Cerebellum (tissue), 4 donors: ENCODE measurements at places on chromosomes 4 and X. TPM values are rescaled to one million over a fixed set of nuclear protein-coding genes. Genes with fewer than 3 reads are reported as not detected.
A peak's percentile ranks its signal among the peaks of the same experiment; 100 is the strongest.

GRCh38 chrX:41449615-41450014 is 2.5 kb downstream of the NYX start:
- no peak for DNase-seq

DNA sequence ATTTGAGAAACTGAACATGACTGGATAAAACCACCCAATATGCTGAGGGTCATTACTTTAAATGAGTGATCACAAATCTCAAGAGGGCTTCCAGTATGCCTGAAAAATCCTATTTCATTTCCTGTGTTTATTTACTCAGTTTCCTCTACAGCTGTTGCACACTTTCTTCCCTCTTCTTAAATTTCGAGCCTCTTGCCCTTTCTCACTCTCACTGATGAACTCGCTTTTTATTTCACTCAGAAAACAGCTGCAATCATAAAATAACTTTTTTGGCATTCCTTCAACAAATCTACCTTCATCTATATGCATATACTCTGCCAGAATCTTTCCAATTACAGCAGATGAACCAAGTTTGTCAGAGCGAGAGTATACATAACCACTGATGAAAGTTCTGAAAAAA is 101.3 kb downstream of the EIF4E start:
- DNase-seq = no peak

DNA sequence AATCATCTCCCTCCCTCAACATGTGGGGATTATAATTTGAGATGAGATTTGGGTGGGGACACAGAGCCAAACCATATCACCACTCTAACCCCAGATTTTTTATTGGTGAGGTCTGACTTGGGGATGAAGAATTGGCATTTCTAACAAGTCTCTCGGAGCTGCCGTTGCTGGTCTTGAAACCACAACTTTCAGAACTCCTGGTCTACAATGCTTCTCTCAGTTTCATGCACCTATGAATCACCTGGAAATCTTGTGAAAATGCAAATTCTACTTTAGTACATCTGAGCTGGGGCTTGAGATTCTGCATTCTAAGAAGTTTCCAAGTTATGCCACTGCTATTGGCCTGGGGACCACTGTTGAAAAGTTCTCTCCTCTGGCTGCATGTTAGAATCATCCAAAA is 78.6 kb downstream of the PALLD start:
- no peak for DNase-seq

Gene AMBN
- total RNA-seq = not detected

GRCh38 chr4:3532751-3533422 is 665 bp upstream of the LRPAP1 start:
- no peak for DNase-seq

Gene STARD8
- total RNA-seq = 3.7 TPM

- no peak for DNase-seq
These were observed 33.2 kb upstream of the SLC9A7 start for GRCh38 chrX:46791927-46792809.

Gene FANCB
- 14.2 TPM for total RNA-seq

DNA sequence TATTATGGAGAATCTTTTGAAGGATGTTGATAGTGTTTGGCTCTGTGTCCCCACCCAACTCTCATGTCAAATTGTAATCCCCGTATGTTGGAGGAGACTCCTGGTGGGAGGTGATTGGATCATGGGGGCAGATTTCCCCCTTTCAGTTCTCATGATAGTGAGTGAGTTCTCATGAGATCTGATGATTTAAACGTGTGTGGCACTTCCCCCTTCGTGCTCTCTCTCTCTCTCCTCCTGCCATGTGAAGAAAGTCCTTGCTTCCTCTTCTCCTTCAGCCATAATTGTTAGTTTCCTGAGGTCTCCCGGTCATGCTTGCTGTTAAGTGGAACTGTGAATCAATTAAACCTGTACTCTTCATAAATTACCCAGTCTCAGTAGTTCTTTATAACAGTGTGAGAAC is 166.1 kb upstream of the NUDT6 start:
- no peak for DNase-seq

GRCh38 chr4:6773106-6773505 is 9.4 kb upstream of the KIAA0232 start:
- no peak for DNase-seq

- DNase-seq = no peak
These were observed 195.8 kb downstream of the PDGFC start for GRCh38 chr4:156775813-156776212.

DNA sequence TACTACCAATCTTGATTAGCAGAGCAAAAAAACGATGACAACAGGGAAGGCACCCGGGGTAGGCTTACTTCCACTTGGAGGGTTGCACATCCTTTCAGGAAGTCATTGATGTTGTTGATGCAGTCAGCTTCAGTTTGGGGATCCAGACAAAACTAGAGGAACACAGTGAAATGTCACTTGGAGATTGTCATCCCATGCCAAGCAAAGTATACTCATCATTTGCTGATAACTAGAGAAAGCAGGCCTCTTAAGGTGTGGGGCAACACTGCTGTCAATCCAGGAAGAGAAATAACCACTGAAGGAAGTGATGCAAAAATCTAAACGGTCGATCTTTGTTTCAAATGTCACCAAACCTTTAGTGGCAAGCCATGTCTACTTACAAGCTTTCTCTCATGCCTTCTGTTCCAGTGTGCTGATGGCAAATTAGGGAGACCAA is 1.4 kb downstream of the ARHGEF6 start:
- no peak for DNase-seq

DNA sequence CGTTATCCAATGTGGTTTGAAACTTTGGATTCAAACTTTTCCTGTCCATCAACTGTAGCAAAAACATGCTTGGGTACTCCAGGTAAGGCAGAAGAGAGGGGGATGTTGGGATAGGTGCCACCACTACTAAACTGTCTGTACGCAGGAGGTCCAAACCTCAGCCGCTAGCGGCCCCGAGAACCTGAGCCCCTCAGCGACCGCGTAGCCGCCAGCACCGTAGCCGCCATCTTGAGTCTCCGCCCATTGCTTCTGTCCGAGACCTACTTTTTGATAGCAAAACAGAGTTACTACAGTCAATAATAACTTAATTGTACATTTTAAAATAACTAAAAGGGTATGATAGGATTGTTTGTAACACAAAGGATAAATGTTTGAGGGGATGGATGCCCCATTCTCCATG is 119.9 kb upstream of the GRID2 start:
- no peak for DNase-seq

DNA sequence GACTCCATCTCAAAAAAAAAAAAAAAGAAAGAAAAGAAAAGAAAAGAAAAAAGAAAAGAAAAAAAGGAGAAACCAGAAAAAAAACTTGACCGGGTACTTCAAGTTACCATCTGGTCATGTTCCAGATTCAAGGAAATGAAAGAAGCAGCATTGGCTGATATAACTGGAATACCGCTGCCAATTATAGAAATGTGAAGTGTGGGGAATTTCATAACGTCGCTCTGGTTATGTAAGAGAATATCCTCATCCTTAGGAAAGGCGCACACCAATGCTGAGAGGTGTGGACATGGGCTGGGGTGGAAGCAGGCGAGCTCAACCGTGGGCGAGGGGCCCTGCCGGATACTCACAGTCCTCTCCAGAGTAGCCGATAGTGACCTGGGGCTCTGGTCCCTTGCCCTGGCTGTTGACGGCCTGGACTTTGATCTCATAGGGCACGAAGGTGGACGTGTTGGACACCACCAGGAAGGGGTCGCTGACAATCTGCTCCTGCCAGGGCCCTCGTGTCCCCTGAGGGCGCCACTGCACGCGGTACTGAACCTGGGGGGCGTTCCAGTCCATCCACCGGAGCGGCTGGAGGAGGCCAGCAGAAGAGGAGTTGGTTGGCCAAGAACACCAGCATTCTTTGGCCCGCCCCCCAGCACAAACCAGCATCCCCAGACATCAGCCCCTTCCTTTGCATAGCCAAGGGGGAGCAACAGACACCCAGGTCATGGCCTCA is 19.5 kb downstream of the L1CAM start:
- no peak for DNase-seq

- no peak for DNase-seq
These were observed 59.9 kb downstream of the C4orf51 start for GRCh38 chr4:145739845-145740244.

DNA sequence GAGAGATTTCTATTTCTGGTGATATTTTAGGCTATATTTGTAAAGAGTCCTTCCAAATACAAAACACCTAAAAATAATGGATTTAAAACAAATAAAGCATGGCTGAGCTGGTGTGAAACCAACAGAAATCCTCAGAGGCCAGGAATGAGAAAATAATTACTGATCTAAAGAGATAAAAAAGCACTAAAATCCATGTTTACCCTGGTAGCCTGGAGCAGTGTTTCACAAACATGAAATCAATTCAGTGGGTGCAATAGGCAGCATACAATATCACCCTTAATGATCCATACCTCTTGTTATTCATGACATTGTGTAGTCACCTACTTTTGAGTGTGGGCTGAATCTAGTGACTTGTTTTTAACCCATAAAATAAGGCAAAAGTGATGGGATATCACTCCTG is 14.6 kb downstream of the PFKFB1 start:
- DNase-seq = no peak

GRCh38 chr4:143381189-143382118 is 44.8 kb downstream of the GAB1 start:
- DNase-seq = no peak

DNA sequence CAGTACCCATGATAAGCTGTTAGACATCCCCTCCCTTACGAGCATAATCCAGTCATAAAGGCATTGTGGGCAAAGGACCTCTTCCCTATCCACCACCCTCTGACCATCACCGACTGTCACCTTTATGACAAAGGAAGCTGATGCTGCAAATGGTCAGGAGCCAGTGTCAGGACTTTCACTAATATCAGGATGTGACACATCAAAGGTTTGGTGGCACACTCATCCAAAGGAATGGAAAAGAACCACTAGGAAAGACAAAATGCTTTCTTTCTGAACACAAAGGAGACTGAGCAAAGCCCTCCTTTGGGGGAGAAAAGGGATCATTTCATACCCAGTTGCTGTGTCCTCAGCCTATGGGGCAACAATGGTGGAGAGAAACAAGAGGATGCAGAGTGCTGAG is 66.9 kb upstream of the PROM1 start:
- DNase-seq = no peak

GRCh38 chr4:153013202-153013977 is 77.3 kb downstream of the FHDC1 start:
- DNase-seq = peak; percentile 50

DNA sequence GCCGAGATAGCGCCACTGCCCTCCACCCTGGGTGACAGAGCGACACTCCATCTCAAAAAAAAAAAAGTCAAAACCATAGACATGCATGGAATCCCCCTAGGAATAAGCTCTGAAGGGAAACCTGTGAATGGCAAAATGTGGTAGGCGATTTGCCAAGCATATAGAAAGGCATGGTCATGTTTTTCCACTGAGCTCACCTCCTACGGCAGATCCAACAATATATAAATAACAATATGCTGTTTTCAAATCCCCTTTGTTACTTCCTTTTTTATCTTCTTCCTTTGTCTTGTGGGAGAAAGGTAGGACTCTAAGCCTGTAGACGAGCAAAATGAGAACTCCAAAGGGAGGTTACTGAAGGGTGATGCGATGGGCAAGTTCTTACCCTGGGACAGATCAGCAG is 219.0 kb downstream of the PALLD start:
- no peak for DNase-seq

DNA sequence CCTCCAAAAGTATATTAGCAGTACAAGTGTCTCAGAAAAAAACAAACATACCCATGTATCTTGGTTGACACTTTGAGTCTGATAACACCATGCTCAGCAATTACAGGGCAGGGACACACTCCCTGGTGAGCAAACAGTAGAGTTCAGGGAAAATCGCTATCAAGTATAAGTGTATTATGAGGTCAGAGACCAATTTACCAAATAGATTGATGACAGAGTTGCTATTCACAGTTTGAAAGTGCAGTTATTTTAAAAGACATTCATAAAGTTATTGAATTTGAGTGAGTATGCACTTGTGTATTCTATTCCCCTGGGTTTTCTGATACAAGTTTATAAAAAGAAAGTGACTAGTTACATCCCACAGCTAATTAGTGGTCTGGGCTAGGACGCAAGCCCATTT is 10.2 kb upstream of the LONRF3 start:
- no peak for DNase-seq

DNA sequence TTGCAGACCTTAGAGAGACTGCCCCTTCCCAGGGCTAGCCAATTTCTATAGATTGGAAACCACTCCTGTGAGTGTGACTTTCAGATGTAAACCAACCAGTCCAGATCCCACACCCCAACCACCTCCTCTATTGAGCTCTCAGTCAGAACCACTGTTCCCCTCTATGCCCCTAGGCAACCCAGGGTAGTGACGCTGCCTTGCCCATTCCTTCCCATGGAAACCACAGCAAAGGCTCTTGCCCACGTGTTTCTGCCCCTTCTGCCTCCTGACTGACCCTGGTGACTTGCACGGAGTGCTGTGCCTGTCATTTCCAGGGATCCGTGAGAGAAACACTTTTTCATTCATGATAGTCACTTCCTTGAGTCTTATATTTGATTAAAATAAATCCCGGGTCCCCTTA is 32.4 kb downstream of the CYTL1 start:
- DNase-seq = no peak

GRCh38 chr4:40458683-40459082 is 123.5 kb downstream of the CHRNA9 start:
- DNase-seq = no peak

DNA sequence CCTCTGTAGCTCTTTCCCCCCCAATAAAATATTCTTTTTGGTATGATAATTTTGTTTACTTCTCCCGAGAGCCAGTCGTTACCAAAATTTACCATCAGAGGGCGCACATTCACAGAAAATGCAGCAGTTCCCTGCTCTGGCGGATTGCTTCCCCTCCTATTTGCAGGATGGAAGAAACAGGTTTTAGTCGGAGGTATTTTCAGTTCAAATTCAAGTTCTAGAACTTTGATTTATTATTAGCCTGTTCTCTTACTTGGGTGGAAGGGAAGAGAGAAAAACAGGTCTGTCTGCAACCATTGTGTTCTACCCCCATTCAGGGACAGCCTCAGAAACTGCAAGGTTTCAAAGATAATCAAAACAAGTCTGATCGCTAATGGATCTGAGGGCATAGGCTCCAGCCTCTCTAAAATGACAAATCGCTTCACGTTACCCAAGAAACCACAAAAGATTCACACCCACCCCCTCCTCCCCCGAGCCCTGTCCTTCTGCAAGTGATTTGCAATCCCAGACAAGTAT is 263.8 kb upstream of the RPS6KA3 start:
- peak; percentile 51 for DNase-seq

GRCh38 chr4:181536811-181537434 is 706.3 kb upstream of the TENM3 start:
- no peak for DNase-seq

Gene CXorf38
- 9.8 TPM for total RNA-seq

Gene PRRG3
- 6.5 TPM for total RNA-seq
